Epithelial cell of esophagus (primary cell): ENCODE measurements at places on chromosomes 5 and 9.
A peak's percentile ranks its signal among the peaks of the same experiment; 100 is the strongest.

DNA sequence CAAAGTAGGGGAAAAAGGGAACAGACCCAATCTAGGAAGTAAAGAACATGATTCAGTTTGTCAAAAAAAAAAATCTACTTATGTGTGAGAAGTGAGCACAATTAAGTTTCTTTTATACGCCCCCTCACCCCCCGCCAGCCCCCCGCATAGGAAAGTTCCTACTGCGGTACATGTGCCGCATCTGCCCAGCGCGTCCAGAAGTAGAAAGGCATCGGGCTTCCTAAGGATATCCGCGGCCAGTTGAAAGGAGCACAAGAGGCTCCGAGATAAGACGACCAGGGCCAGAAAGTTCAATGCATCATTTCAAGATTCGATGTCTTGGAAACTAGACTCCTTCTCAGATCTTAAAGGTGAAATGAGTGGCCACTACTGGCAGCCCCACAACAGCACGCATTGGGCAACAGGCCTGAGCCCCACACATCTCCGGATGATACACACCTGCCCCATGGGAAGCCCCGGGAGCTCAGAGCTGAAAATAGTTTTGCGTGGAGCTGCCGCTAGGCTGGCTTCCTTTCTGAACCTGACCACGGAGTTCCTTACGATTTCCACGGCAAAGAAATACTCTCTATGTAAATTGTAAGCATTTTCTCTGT, 203.9 kb downstream of the RAB3C start:
- DNase-seq = no peak

GRCh38 chr5:111681414-111682120, 75.4 kb downstream of the NREP start:
- no peak for DNase-seq

DNA sequence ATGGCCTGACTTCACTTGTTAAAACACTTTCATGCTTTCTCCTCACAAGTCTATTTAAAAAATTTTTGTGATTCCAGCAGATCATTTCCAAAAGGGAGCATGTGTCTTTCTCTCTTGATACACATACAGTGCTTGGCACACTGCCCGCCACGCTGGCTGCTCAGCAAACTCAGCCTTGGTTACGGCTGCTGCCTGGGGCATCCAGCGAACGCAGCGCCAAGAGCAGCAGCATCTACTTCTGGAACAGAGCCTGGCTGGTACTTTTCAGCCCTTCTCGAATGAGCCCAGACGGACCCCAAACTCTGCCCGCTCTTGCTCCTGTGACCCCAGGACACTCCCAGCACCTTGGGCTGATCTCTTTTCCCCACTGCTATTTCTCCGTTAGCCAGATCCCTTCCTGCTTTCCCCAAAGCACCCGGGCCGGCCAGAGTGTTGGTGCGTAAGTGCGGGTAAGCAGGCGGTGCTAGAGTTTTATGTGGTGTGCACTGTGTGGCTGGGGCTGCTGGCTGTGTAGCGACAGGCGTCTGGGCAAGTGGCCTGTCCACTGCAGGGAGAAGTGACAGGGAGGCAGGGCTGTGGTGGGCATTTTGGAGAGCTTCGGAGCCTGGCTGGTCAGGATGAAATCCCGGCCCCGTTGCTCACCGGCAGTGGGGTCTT, 73.2 kb downstream of the SH3PXD2B start:
- DNase-seq = peak; percentile 63

GRCh38 chr5:117463881-117464570, 889.4 kb upstream of the SEMA6A start:
- peak; percentile 16 for DNase-seq

DNA sequence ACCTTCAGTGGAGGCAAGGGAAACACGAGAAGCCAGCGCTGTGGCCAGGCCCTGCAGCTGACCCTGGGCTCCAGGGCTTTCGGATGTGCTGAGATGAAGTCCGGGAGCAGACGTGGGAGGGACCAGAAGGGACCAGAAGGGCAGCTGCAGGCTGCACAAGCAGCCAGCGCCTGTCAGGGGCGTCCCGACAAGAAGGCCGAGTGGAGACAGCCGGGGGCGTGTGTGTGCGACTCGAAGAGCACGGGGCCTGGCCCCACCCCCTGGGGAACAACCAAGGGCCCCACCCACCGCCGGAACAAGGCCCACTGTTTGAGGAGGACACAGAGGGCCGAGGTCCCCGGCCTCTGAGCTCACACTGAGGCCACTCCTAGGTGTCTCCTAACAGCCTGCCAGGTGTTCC, 31.4 kb downstream of the SLC12A7 start:
- DNase-seq = no peak

DNA sequence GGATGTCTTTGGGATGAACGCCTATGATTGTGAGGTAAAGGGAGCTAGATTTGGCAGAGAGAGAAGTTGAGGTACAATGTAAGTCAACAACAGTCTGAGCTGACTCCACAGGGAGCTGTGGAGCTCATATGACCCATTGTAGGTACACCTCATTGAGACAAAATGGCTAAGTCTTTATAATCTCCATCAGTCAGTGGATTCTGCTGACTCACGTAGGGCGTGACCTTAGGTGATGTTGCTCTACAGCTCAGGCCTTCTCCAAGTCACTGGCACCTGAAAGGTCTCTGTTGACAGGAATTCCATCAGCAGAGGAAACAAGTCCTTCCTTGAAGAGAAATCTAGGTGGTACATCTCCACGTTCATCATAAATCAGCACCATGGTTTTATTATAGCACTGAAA, 118.2 kb upstream of the PRR16 start:
- DNase-seq = peak; percentile 45

DNA sequence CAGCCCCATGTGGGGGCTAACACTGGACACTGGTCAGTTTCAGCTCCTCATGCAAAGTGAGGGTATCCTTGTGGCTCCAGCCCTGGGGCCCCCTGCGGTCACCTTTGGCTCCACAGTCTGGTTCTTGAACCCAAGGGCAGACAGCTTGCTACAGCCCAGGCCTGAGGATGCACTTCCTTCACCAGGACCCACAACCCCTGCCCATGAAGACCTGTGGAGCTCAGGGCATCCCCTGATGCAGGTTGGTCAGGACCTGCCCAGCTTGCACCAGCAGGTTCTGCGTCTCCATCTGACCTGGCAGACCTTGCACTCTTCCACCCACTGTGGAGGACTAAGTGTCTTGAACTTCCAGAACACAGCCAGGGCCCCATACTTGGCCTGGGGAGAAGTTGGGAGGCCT, 3.7 kb upstream of the MRNIP start:
- DNase-seq = no peak

DNA sequence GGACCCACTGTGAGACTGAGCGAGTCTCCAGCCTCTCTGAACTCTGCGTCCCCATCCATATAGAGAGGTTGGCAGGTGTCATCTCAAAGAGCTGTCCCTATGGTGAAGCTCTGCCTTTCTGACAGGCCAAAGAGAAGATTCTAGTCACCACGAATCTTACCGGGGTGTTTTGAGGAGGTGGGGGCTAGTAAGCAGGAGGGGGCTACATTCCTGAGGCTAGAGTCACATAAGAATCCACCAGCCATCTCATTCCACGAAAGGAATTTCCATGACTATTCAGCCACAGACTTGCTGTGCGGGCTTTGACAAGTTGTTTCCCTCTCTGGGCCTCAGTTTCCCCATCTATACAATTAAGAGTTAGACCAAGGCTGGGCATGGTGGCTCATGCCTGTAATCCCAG, 16.3 kb downstream of the PDGFRB start:
- DNase-seq = no peak

GRCh38 chr5:14465116-14465515, 116.5 kb upstream of the OTULINL start:
- no peak for DNase-seq

DNA sequence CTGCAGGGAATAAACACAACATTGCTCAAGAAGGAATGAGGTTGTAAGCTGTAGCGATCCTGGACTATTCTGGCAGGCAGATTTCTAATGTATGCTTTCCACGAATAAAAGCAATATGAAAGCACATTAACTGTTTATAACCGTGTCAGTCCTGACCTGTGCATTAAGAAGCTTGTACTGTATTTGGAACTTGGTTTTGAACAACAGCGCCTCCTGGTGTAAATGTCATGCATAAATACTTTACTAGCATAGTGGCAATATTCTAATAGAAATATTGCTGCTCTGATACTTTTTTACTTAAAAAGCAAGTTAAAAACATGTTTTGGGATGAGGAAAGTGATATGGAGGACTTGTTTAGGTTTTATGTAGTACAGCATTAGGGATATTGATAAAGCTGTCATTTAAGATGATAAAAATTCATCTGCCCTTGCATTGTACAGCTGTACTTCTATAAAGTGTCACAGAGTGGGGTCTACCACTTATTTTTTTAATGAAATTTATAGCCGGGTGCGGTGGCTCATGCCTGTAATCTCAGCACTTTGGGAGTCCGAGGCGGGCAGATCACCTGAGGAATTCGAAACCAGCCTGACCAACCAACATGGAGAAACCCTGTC, 70.7 kb upstream of the GNE start:
- DNase-seq = peak; percentile 78

DNA sequence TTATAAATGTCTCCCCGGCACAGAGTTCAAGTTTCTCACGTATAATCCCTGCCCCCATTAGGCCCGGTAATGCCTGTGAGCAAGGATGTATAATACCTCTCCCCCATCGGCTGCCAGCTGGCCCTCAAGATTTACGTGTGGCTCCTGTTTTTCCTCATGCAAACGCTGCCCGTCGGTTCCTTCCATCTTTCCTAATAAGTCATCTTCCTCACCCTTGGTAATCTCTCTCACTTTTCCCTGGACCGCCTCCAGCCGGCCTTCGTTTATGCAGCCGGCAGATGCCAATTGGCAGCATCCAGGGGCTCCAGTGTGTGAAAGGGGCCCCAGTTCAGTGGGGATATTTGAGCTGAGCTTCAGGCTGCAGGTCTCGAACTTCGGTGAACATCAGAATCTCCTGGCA, 86.5 kb upstream of the NEURL1B start:
- DNase-seq = no peak

- DNase-seq = peak; percentile 35
Observed at GRCh38 chr9:8492679-8493078, 693.1 kb upstream of the DMAC1 start.

DNA sequence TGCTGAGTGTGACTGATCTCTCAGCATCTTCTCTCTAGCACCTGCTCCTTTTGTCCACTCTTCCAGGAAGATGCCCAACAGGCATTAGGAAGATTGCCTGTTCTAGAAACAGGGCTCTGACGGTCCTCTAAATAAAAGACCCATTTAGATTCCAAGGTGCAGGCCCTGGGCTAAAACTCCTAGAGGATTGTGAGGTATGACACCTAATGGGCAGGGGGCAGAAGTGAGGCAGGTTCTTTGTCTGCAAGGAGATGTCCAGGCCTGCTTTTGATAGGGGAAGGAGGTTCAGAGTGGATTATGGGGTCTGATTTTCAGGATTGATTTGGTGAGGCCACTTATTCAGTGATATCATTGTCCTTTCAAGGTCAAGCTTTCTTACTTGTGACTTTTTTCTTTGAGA, 140.8 kb upstream of the TRPC7 start:
- DNase-seq = no peak

- DNase-seq = no peak
Observed at GRCh38 chr5:115514220-115514619, 30.4 kb downstream of the FEM1C start.

GRCh38 chr5:1875843-1876659, 6.7 kb downstream of the IRX4 start:
- DNase-seq = no peak

GRCh38 chr9:125462861-125463291, 201.2 kb downstream of the GAPVD1 start:
- no peak for DNase-seq

DNA sequence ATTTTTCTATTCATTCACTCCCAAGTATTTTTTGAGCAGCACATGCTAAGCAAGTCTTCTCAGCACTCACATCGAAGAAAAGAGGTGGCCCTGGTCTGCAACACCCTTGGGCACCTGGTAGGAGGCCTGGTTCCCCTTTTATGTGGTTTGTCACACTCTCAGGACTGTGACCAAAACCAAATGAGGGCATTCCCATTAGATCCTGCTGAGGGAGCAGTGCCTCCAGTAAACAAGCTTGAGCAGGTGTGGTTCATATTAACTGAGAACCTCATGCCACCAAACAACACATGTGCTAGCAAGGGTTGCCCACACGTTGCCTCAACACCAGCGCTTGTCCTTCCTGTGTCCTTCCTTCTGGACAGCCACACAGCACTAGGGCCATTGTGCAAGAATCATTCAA, 26.9 kb upstream of the SYK start:
- peak; percentile 31 for DNase-seq

DNA sequence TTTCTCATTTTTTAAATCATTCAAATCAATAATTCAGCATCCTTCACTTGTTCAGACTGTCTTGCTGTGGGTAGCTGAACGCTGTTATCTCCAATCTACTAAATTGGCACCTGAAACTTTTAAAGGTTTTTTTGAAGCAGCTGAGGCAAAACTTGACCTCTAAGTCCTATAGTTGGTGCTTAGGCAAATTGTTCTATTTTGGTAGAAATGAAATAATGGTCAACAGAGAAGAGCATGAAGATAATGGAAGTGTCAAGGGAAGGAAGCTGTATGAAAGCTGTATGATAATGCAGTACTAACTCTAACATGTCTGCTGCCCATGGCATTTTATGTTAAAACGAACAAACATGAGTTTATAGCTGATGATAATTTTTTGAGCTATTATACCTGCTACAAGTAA, 138.0 kb downstream of the GDNF start:
- no peak for DNase-seq

GRCh38 chr5:135327429-135328127, 71.5 kb downstream of the MACROH2A1 start:
- DNase-seq = no peak

DNA sequence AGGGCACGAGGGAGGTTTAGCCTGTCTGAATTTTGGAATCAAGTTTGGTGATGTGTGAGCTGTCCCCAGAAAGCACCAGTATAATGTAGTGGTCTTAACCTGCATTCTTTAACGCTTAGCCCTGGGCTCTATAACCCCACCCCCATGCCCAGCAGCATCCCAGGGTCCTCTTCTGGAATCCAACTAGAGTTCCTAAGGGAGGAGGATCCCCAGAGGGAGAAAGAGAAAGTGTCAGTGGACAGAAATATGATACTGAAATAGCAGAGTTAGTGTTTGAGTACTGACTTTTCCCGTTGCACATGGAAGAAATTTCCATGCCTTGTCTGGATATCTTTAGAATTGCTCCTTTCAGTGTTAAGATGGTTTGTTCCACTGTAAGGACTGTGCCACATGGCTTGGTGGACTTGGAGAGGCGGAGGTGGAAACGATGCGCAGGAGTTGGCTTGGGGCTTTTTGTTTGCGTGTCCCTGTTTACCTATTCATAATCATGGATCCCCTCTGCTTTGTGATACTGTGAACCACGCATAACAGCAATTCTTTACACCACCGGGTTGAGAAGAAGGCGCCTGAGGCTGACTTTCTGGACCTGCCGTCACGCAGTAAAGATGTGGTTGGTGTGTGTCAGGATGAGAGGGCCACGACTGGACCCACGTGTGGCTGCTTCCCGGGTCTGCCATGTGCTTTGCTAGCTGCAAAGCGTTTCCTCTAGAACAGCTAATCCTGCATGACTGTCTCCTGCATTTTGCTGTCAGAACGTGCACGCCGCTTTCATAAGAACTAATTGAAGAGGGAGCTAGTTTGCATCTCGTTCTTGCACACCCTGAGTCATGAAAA, 142.3 kb downstream of the SMARCA2 start:
- DNase-seq = peak; percentile 84
